ENCODE measurements at places on chromosomes 11 and 22.
A peak's percentile ranks its signal among the peaks of the same experiment; 100 is the strongest.

- no peak for DNase-seq
Measured at GRCh38 chr22:47091246-47091651, 328.8 kb downstream of the TBC1D22A start.

DNA sequence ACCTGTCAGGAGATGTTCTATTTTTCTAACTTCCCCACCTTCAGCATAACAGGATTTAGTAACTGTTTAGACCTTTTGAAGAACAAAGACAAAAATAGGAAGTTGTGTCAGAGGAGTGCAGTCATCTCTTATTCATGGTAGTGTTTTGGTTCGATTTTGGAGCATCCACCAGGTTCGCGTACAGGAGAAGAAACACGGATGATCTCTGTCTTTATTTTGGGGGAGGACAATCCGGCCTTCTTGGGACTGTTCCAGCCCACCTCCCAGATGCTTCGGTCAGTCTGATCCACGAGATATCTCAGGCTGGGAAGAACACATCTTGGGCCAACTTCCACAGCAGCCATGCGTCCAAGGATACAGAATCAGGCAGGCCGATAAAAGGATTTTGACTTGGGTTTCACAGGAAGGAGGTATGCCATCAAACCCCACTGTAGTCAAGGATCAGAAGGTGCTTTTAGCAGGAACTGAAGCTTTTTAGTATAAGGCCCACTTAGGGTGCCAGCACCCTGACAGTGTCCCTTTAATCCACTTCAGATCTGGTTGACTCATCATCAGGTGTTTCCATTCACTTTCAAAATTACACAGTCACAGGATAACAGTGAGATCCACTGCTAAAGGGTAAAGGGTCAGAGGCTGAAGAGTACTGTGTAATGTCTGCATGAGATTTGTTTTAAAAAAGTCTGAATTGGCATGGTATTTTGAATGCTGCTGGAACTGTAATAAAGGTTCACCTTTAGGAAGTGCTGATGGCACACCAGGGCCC lies 16.5 kb downstream of the PATZ1 start:
- no peak for DNase-seq

- no peak for DNase-seq
Measured at GRCh38 chr11:74276581-74276980, 34.9 kb downstream of the P4HA3 start.

- no peak for DNase-seq
Measured at GRCh38 chr22:39991159-39991860, 3.4 kb upstream of the FAM83F start.

- DNase-seq, result no peak
Measured at GRCh38 chr11:45180848-45181192, 34.4 kb downstream of the PRDM11 start.

GRCh38 chr11:44576656-44577055 lies 11.2 kb downstream of the CD82 start:
- no peak for DNase-seq

- no peak for DNase-seq
Measured at GRCh38 chr22:35638001-35638400, 10.2 kb upstream of the APOL6 start.

DNA sequence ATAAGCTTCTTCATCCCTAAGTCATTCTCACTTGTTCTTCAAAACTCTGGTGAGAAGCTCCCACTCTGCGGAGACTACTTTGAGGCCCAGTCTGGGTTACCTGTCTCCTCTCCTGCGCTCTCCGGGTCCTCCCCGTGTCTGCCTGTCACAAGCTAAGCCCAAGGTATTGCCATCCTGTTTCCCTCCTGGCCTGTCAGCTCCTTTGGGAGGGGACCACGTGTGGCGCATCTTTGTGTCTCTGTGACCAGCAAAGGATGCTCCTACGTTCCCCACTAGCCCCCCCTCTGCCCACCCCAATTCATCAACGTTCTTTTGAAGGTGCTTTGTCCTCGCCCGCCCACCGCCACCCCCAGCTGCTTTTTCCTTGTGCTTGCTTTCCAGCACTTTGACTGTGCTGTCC lies 31.8 kb upstream of the FBLN1 start:
- no peak for DNase-seq

DNA sequence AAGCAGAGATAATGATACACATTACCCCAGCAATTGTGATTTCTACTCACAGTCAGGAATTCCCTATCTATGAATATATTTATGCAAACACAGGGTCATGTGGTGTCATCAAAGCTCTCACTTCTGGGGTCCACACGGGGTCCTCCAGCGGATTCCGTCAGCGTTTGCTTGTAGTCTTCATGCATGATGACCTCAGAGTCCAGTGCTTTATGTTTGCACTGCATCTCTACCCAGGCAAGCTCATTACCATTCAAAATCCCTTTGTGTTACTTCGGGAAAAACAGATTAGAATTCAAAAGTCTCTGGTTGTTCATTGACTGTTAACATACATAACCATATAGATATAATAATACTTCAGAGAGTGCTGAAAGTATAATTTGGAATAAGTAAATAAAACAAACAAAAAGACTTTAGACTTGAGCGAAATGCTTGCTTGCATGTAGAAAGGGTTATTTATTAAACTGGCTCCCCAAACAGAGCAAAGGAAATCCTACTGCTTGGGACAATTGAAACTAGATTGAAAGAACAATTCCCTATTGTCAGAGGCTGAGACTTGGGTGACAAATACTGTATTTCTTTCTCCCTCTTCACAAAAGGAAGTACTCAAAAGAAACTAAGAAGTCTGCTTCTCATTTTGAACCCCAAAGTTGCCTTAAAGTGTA lies 423.1 kb downstream of the ETS1 start:
- DNase-seq, result no peak

DNA sequence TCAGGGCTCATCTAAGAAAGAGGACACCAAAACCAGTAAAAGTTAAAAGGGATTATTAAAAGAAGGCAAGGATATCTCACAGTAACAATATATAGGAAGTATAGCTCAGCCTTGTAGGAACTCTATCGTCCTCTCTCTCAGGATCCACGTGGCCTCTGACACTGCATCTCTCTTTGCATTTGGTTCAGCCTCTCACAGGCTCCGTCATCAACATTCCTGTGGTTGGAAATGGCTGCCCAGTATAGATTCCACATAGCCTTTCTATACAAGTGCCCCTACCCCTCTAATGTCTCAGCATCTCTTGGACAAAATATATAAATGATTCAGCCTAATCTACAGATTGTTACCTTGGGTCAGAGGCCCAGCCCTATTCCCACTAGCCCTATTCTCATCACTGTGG lies 101.3 kb upstream of the DBX1 start:
- DNase-seq, result no peak

GRCh38 chr11:74232311-74232950 lies 61.3 kb downstream of the PPME1 start:
- DNase-seq, result no peak

DNA sequence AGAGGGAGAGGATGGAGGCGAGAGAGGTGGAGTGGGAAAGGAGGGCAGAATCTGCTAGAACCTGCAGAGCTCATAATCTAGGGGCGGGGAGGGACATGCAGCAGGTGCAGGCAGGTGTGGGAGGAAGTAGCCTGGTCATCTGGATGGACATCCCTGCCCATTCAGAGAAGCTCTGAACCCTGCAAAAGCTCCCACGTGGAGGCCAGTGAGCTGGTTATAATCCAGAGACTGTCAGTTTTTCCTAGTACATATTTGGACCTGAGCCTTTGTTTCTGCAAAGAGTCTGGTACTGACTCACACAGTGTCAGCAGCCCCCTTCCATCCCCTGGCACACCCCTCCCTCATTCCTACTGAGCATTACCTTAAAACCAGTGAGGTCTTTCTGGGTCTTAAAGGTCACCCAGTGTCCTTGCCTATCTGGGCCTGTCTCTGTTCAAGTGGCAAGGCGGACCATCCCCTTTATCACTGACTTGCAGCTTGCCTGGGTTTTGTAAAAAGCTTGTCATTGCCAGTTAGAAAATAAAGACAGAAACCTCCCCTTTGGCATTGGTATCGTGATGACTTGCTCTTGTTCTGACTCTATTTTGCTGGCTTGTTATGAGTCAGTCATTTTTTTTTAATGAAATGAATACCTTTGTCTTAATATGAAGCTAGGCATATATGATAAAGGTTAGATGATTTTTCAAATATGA lies 26.1 kb downstream of the PTPRJ start:
- no peak for DNase-seq

- DNase-seq, result peak; percentile 22
Measured at GRCh38 chr22:17501679-17502285, 61.5 kb upstream of the SLC25A18 start.

GRCh38 chr11:122156940-122157382 lies 40.9 kb upstream of the BLID start:
- no peak for DNase-seq

DNA sequence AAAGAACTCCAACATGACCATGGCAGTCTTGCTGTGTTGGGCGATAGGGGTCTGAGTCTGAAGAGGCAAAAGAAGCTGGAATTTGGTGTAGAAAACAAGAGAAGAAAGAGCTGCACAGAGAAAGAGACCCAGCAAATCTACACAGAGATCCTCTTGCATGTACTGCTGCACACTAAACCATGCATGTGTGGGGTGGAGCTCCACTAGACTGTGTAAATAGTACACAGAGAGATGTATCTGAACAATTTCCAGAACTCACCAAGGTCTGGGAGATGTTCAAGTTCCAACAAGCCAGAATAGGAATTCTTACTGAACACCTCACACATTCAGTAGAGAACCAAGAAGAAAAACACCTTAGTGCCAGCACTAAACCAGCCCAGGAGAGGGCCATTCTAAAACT lies 42.3 kb downstream of the CSF2RB start:
- DNase-seq, result no peak

DNA sequence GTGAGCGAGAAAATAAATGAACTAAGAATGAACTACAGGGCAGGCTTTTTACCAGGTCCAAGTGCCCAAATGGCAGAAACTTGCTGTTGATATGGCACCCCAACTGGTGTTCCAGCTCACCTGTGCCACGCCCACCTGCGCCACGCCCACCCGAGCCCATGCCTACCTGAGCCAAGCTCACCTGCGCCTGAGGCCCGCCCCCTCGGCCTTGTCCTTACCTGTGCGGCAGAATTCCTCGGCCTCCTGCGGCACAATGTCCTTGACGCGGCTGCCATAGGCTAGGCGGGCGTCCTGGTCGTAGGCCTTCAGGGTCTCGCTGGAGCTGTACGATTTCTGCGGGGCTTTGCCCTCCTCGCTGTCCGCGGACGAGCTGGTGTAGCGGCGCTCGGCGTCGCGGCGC lies 371.3 kb downstream of the TENM4 start:
- DNase-seq, result no peak

DNA sequence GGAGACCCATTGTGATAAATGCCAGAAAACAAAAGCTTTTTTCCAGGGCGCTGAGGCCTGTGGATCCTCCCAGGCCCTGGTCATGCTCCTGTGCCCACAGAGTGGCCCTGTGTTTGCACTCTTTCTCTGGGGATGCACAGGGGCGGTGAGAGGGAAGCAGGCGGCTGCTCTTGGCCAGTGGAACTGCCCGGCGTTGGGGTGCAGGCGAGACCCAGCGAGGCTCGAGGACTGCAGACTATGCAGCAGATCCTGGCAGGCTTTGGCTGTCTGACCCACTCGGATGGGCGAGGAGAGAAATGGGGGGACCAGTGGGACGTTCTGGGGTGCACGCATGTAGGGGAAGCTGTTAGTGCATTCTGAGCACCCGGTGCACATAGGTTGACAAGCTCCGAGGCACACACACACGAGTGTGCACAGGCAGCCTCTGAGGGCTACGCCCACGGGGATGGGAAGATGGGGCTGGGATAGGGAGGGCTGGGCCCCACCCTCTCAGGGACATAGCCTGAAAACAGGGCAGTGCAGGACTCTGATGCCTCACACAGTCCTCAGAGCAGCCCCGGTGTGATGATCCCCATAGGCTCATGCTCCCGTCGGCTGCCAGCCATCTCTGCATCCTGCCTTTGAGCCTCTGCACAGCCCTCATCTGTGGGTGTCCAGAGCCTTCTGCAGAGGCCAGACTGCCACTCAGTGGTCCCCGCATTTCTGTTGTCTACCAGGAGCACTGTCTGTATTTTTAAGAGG lies 1233.5 kb downstream of the BRD1 start:
- DNase-seq, result no peak

DNA sequence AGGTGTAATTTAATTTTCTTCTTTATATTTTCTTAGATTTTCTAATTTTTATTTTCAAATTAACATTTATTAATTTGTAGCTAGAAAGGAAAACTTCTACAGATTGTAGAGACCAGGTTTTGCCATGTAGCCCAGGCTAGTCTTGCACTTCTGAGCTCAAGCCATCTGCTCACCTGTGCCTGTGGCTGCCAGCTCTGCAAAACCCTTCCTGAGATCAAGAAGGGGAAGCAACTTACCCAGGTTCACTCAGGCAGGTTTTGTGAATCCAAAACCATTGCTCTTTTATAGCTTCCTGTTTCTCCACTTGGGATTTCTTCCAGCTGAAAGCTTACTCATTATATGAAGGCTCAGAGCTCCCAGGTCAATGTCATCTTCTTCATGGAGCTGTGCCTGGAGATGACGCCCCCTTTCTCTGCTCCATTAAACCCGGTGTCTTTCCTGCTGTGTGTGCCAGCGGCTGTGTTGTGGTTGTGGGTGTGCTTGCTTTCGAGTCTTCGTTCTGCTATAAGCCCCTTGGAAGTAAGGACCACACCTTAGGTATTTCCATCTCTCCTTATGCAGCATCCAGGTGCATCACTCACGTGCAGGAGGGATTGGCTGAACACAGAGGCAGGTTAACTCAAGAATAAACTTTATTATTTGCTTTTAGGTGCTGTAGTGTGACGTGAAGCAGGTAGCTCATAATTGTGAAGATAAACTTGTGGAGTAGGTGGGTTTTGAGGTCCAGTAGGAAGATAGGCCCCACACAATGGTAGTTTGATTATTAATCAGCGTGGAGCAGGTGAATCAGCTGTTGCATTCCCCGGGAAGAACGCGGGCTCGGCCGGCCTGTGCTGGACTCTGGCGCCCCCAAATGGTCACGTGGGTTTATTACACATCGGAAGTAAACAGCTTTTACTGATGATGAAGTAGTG lies 42.2 kb upstream of the INCENP start:
- DNase-seq, result peak; percentile 28

DNA sequence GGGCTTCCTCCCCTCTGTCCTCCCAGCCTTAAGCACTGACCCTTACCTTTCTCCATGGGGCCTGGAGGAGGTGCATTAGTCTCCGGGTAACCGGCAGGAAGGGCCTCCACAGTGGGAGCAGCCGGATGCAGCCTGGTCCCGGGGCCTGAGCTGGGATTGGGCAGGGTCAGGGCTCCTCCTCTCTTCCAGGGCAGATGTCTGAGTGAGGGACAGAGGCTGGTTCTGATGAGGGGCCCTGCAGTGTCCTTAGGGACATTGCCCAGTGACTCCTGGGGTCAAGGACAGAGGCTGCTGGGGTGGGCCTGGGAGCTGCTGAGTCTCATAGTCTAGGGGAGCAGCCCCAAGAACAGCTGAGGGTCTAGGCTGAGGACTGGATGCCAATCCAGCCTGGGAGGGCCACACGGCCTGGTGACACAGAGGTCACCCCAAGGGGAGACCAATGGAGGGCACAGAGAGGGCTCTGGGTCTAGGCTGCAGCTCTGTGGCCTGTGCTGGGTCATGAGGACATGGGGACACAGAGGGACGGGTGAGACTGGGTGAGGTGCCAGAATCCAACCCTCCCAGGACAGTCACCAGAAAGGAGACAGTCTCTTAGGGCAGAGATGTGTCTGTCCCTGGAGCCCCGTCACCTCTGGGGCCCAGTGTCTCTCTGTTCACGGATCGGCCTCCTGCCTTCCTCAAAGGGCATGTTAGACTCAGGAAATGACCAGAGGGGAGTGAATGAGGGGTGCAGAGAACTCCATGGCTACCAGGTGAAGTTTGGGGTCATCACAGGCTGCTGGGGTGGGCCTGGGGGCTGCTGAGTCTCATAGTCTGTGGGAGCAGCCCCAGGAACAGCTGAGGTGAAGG lies 6.5 kb downstream of the IGLL5 start:
- no peak for DNase-seq

GRCh38 chr22:49291169-49291568 lies 536.5 kb downstream of the BRD1 start:
- DNase-seq, result no peak

All from GDM1 (cell line).